Glomerular endothelial cell (primary cell): ENCODE measurements at places on chromosomes 16 and 17. TPM values are rescaled to one million over a fixed set of nuclear protein-coding genes. Genes with fewer than 3 reads are reported as not detected.

CAPNS2 gene
- 0.82 TPM in 1 of 2 replicates, not detected in the other for total RNA-seq

GRCh38 chr16:20844588-20844987 lies 38.3 kb downstream of the REXO5 start:
- no peak for DNase-seq

- DNase-seq: no peak
These were observed 69.8 kb upstream of the PLCG2 start for GRCh38 chr16:81709016-81709900.

PIGL gene
- total RNA-seq: 18.9 and 35.4 TPM in 2 replicates

- DNase-seq: no peak
These were observed 12.2 kb downstream of the PMFBP1 start for GRCh38 chr16:72159801-72160200.

DNA sequence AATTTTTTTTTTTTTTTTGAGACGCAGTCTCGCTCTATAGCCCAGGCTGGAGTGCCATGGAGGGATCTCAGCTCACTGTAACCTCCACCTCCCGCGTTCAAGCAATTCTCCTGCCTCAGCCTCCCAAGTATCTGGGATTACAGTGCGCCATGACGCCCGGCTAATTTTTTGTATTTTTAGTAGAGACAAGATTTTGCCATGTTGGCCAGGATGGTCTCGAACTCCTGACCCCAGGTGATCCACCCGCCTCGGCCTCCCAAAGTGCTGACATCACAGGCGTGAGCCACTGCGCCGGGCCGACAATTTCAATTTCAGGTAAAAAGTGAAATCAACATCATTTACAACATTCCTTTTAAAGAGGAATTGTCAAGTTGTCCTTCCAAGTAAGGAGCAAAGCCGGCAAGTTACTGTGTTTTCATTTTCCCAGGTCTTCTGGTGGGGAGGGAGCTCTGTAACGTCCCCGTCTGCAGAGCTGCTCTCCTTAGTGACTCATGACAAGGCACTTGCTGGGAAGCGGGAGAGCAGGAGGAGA lies 873 bp downstream of the NPLOC4 start:
- DNase-seq: no peak

- no peak for DNase-seq
These were observed 30.0 kb downstream of the APPBP2 start for GRCh38 chr17:60496041-60496440.

GRCh38 chr17:45273551-45273957 lies 11.7 kb upstream of the SPATA32 start:
- DNase-seq: no peak

GRCh38 chr17:55492781-55493341 lies 18.4 kb downstream of the SMIM36 start:
- no peak for DNase-seq

CRISPLD2 gene
- total RNA-seq: 9.9 and 19.0 TPM in 2 replicates

DNA sequence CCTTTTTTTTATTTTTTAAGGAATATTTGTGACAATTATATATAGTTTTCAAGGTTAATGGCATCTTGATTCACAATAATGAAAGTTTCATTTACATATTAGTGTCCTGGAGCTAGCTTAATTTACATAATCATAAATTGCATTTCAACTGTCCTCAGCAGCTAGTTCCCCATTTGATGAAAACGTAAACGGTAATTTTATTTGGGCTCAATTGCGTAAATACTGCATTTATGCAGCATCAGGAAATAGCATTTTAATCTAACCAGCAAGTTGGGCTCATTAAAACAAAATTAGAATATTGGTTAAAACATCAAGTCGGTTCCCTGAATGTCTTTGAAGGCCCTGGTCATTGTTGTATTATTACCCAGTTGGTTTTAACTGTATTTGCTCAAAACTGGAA lies 136.8 kb upstream of the CDH5 start:
- DNase-seq: no peak

DNA sequence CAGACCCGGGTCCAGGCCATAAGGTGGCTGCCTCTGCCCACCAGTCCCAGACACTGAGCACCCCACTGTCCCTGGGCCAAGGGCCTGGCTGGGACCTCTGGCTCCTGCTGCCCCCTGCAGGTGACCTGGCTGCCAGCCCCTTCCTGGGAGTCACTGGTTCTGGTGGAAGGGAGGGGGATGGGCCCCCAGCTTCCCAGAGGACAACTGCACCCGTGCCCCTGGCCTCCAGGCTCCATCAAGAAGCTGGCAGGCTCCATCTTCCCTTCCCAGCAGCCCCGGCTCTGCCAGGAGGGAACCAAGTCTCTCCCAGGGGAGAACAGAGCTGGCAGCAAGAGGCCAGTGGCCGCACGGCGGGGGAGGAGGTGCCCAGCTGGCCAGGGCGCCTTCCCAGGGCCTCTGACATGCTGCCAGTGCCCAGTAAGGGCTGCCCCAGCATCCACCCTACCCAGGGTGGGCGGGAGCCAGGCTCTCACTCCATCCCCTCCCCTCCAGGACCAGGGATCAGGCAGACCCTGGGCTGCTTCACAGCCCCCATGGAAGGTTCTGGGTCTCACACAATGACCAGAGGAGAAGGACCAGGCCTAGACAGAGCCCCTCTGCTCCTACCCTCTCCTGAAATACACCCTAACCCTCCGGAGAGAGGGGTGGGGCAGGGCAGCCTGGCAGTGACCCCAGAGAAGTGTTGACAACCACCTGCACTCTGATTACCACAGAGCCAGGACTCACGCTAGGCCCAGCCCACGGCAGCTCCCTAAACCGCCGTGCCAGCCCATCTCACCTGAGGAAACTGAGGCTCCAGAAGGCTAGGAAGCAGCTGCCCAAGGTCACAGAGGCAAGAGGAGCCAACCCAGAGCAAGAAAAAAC lies 3.6 kb downstream of the CLUH start:
- no peak for DNase-seq

IGF2BP1 gene
- 15.6 and 21.9 TPM in 2 replicates for total RNA-seq

SPHK1 gene
- total RNA-seq: 121 and 125 TPM in 2 replicates

NXPH3 gene
- total RNA-seq: 0.63 and 3.9 TPM in 2 replicates

DNA sequence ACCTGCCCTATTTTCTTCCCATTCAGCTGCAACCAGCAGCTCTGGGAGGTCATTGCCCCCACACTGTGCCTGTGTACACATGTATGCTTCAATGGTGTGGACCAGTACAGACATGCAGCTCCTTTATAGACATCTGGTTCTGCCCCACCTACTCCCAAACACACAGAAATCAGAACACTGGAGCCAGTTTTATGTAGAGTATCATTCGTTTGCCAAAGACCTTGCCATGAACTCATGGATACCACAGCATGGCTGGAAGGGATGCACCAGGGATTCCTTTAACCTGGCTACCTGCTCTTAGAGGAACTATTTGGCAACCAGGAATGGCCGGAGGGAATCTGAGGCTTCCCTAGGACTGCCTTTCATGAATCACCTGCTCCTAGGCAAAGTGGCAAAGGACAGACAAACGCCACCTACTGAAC lies 60.4 kb downstream of the ZFHX3 start:
- no peak for DNase-seq

- DNase-seq: no peak
These were observed 13.1 kb downstream of the DNAI2 start for GRCh38 chr17:74287031-74287602.
